ENCODE measurements at places on chromosomes 4 and X.

DNA sequence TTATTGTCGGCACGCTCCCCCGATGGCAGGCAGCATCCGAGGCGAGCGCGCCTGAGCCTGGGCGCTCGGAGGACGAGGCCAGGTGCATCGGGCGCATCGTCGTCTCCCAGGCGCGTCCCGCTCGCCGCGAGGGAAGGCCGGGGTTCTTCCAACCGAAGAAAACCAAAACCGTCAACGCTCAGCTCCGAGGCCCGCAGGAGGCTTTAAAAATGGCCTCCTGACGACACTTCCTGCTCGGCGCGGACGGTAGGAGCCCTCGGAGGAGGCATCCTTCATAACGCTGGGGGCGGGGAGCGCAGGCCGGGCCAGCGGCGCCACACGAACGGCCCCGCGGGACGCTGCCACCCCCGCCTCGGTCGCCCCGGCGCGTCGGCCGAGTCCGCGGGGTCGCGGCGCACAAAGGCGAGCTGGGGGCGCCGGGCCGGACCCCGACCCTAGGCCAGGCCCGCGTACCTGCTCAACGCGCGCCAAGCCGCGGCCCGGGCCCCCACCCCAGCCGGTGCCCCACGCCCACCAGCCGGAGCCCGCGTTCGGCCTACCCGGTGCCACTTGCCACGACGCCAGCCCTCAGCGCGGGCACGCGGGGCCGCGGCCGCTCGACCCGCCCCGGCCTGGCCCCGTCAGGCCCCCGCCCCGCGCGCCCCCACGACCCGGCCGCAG, 501 bp downstream of the ZNF518B start:
- DNase-seq, result no peak

GRCh38 chr4:61527888-61528287, 327.8 kb downstream of the ADGRL3 start:
- DNase-seq, result no peak

DNA sequence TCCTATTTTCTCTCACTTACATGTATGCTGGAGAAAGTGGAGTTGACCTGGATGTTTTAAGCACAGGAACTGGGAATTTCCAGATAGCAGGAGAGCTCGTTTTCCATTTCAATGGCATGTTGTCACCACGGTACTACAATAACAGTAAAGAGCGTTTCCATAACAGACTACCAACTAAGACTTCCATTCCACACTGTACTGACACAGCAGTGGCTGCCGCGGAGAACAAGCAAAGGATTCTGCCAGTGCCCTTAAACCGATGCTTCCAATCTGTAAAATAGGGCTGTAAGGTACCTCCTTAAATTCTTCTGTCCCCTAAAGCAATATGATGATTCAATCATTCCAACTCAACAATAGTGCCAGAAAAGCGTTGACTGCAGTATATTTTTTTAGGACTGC, 143.9 kb downstream of the KLHL13 start:
- no peak for DNase-seq

DNA sequence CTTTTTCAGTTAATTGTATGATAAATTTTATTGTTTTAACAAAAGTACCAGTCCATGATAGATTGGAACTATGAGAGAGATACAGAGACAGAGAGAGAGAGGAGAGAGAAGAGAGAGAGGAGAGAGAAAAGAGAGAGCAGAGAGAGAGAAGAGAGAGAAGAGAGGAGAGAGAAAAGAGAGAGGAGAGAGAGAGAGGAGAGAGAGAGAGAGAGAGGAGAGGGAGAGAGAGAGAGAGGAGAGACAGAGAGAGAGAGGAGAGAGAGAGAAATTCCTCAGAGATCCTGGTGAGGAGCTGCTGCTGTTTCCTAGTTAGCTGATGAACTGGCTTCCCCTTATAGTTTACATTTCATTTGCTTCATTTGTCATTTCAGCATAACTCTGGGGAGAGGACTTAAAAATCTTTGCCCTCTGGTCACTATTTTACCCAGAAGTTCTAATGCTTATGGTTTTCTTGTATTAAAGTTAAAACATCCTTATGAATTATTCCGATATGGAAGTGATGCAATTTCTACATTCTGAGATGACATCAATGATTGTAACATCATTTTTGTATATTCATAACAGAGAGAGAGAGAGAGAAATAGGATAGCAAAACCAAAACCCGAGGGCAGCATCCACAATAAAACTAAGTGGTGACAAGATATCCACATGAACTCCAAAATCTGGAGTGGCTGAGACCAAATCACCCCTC, 10.8 kb downstream of the CTAG1A start:
- no peak for DNase-seq

DNA sequence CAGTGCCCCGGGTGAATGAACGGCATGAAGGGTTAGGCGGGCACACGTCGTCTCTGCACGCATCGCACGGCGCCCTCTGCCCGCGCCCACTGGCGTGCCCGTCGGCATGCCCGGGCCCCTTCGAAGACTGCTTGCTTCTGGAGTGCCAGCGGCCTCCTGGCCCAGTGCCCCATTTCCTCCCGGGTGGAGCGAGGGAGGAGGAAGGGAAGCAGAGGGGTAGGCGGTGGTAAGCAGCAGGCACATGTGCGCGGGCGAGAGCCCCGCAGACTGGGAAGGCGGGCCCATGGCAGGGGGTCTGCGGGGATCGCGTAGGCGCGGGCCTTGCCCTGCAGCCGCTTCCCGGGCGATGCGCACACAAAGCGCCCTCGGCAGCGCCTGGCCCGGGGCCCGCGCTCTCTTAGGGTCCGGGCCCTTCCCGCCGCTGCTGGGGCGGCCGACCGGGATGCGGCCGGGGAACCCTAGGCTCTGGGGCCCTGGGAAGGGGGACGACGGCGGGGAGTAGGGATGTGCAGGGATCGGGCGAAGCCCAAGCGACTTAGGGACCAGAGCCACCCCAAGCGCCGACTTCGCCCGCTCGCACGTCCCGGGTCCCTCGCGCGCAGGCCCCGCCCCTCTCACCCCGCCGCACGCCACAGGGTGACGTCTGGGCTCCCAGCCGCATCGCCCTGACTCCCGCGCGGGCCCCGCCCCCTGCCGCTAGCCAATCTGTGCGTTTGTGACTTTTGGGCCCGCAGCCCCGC, 866 bp upstream of the EMD start:
- peak; percentile 41 for DNase-seq

- DNase-seq, result no peak
These were observed 188.1 kb upstream of the FAM241A start for GRCh38 chr4:111957116-111957515.

GRCh38 chr4:24559889-24560288, 24.5 kb downstream of the DHX15 start:
- DNase-seq, result no peak

DNA sequence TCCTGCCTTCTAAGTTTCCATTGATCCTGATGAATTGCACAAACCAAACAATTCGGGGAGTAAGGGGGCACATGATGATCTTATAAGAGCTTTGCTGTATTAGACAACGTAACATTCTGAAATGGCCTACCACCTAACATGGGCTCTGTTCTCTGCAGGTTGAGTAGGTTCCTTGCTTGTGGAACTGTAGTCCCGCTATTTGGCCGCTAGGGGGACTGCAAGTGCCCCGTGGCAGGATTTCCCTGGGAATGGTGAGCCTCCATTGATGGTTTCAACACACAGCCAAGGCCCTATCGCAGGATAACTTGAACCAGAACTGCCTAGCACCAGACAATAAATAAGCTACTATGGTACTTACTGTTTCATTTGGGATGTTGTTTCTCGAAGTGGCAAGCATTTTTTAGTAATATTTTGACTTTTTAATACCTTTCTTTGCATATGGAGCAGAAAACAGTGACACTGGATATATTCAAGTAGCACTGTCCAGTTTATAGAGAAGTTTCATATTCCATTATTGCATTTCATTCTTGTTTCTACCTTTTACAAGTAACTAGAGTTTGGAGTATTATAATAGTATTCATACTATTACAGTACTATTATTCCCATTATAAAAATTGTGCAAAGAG, 11.9 kb downstream of the AR start:
- DNase-seq, result no peak

GRCh38 chrX:95441836-95442235, 1242.8 kb upstream of the DIAPH2 start:
- no peak for DNase-seq

DNA sequence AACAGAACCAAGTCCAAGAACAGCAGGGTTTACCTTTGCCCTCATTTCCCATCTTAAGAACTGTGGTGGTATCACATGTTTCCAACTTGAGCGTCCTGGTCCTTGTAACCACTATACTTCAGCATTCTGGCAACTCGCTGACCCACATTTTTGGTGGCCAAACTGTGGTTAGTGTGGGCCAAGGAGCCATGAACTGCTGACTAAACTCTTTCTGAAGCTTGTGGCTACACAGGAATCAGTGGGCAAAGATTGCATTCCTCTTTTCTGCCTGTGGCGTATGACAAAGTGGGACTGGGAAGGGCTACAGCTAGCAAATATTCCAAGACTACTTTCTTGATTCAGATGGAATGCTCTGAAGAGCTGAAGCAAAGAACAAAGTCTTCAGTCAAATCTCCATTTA, 106.3 kb upstream of the MID1 start:
- no peak for DNase-seq

GRCh38 chr4:116027311-116027710, 913.9 kb upstream of the NDST4 start:
- no peak for DNase-seq

DNA sequence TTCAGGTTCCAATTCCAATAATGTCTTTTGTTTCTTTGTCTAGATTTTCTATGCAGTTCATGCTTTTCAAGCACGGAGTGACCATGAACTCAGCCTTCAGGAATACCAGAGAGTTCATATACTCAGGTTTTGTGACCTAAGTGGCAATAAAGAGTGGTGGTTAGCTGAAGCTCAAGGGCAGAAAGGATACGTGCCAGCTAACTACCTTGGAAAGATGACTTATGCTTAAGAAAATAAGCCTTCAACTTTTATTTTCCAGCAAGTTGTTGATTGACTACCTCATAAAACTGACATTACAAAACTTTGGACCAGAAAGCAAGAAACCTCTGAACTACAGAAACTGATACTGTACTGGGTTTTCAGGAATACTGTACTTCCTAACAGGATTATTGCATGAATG, 30.8 kb downstream of the INTS12 start:
- no peak for DNase-seq

- no peak for DNase-seq
These were observed 189.3 kb downstream of the PTTG2 start for GRCh38 chr4:38149472-38149996.

GRCh38 chr4:184476695-184477094, 2.3 kb upstream of the IRF2 start:
- DNase-seq, result no peak

- DNase-seq, result no peak
These were observed 331.0 kb downstream of the HS3ST1 start for GRCh38 chr4:11097725-11098124.

Data from NCI-H1694 (cell line).